Uterus (tissue), 4 donors: ENCODE measurements at places on chromosomes 12 and 14.

DNA sequence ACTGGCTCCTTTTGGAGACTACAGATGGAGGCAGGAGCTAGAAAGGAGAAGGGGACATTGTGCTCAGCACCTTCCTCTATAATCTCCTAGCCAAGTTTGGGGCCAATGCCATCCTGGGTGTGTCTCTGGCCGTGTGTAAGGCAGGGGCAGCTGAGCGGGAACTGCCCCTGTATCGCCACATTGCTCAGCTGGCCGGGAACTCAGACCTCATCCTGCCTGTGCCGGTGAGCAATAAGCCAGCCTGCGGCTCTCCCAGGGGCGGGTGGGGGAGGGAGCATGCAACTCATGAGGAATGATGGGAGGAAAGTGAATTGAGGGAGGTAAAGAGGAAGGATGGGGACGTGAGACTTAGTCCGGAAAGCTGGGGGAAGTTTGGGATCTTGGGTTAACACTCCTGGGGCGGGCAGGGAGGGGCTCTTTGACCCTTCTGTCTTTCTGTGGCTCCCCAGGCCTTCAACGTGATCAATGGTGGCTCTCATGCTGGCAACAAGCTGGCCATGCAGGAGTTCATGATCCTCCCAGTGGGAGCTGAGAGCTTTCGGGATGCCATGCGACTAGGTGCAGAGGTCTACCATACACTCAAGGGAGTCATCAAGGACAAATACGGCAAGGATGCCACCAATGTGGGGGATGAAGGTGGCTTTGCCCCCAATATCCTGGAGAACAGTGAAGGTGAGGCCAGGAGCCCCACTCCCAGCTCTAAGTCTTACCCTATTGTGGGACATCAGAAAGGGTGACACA lies 3.3 kb downstream of the ENO2 start:
- H3K36me3 ChIP-seq: no peaks in the 10 kb centered on the region
- H3K4me1 ChIP-seq: no peaks in the 10 kb centered on the region
- no peaks in the 10 kb centered on the region for H3K27me3 ChIP-seq

- no peak for DNase-seq
- H3K27ac ChIP-seq: no peak overlapping the region
- no peaks in the 10 kb centered on the region for H3K36me3 ChIP-seq
- no peak overlapping the region for H3K4me3 ChIP-seq
- no peaks in the 10 kb centered on the region for H3K4me1 ChIP-seq
Observed at GRCh38 chr14:59823179-59823578, 47.4 kb downstream of the RTN1 start.

DNA sequence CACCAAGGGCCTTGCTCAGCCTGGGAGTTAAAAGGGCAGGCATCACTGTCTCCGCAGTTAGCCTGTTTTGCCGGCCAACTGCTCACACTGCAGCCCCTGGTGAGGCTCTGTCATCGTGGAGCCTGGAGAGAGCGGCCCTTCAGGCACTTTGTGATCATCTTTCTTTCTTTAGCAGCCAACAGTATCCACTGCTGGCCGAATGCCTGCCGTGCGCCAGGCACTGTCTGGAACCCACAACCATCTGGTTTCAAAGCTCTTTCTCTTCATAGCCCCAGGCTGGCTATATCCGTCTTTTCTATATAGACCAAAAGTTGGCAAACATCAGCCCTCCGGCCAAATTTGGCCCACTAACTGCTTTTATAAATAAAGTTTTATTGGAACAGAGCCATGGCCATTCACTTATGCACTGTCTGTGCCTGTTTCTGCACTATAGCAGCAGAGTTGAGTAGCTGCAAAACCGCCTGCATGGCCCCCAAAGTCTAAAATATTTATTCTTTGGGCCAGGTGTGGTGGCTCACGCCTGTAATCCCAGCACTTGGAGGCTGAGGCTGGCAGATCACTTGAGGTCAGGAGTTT lies 29.5 kb downstream of the SLC8B1 start:
- H3K4me1 ChIP-seq: no peaks in the 10 kb centered on the region
- no peaks in the 10 kb centered on the region for H3K36me3 ChIP-seq
- no peak for DNase-seq
- no peak overlapping the region for H3K4me3 ChIP-seq

DNA sequence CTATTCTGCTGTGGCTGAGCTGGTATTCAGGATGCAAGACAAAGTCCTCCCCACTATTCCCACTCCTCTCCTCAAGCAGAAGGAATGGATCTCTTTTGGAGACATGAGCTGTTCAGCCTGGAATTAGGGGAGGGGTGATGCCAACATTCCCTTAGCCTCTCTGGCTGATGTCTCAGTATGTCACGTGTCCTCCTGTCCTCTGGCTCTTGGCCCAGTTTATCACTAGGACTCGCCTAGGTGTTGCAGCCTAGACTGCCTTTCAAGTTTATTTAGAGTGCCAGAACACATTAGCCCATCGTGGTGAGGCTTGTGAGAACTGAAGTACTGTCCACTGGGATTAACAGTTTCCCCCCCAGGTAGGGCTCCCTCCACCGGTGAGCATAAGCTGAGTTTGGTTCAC lies 239.9 kb upstream of the MIS18BP1 start:
- H3K27ac ChIP-seq: no peak overlapping the region
- no peaks in the 10 kb centered on the region for H3K27me3 ChIP-seq
- no peak for DNase-seq
- H3K36me3 ChIP-seq: no peaks in the 10 kb centered on the region
- no peaks in the 10 kb centered on the region for H3K4me1 ChIP-seq
- H3K4me3 ChIP-seq: no peak overlapping the region

DNA sequence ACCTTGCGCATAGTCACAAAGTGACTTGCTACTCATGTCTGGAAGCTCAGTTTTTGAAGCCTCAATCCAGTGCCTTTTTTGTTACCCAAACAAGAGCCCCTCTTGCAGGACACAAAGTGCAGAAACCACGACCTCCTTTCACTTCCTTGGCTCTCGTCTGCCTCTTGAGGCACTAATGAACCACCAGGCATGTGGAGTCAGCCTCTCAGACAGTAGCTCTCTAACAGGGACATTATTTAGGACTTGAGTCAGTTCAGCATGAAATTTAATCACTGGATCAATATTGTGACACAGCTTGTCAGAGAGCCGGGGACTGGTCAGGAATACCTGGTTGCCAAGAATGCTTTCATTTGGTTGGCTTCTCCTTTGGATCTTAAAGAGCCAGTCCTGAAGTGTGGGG lies 46.7 kb downstream of the HSPB8 start:
- H3K27ac ChIP-seq: no peak overlapping the region
- no peaks in the 10 kb centered on the region for H3K4me1 ChIP-seq
- no peak for DNase-seq

GRCh38 chr12:64679487-64680001 lies 69.2 kb downstream of the RASSF3 start:
- peak overlapping the region; percentile 79 for H3K27ac ChIP-seq
- H3K4me1 ChIP-seq: peaks cover 17% of the 10 kb centered on the region
- H3K36me3 ChIP-seq: no peaks in the 10 kb centered on the region
- peak; percentile 58 for DNase-seq

DNA sequence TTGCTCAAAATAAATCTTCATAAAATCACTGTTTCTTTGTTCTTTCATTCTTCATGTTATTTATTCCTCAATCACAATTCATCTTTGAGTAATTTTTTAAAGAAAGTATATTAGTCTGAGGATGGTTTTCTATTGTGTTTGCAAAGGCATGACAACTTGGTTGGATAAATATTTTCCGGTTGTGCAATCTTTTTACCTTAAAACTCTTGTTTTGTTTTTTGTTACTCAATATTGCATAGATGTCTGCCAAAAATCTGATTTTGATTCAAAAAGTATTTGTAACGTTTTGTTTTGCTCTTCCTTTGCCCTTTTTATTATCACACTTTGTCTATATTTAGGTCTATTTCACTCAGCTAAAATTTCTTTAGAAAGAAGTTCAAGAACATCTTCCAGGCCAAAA lies 86.2 kb upstream of the SYT1 start:
- H3K27ac ChIP-seq: no peak overlapping the region
- no peaks in the 10 kb centered on the region for H3K27me3 ChIP-seq
- H3K36me3 ChIP-seq: no peaks in the 10 kb centered on the region
- no peak overlapping the region for H3K4me3 ChIP-seq
- no peak for DNase-seq

DNA sequence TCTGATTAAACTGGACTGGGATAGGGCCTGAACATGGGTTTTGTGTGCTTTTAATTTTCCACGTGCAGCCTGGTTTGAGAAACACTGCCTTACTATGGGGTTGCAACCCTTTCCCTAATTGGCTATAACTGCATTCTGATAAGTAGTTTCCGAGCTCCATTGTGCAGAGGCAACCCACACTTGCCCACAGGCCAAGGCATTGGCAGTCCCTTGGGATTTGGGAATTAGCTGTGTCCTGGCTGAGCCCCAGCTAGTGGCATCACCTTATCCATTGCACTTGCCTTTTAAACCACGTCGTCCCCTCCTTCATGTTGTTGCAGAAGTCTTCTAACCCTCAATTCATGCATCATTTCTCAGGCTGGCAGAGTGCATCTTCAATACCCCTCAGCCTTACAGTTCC lies 10.2 kb downstream of the VCPKMT start:
- H3K27me3 ChIP-seq: no peaks in the 10 kb centered on the region
- no peaks in the 10 kb centered on the region for H3K36me3 ChIP-seq
- no peak for DNase-seq
- no peaks in the 10 kb centered on the region for H3K4me1 ChIP-seq

DNA sequence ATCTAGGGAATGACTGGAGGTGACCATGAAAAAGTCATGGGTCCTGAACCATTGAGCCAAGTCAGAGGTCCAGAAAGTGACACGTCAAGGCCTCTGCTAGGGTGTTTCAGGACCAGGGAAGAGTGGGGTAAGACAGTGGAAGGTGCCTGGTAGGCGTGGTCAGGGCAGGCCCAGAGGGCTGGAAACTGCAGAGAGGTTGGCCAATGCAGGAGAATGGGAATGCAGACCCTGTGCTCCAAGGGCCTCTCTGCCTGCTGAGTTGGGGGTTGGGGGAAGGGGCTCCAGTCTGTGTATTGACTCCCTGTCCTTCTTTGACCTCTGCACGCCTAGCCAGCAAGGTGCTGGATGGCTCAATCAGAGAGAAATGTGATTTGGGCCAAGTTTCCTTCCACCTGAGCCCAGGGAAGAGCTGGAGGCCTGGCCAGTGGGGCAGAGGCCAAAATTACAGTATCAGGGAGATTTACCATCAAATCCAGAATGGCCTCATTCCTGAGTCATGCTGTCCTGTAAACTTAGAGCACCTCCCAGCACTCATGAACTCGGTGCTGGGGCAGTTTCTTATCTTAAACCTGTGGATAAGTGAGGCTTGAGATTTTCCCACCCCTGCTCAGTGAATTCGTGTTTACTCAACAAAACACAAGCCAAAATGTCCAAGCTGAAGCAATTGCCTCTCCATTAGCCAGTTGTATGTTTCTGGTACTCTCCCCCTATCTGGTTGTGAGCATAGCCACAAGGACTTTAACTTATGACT lies 24.4 kb downstream of the IRF2BPL start:
- H3K27ac ChIP-seq: no peak overlapping the region
- no peak for DNase-seq
- H3K27me3 ChIP-seq: no peaks in the 10 kb centered on the region
- H3K4me1 ChIP-seq: peaks cover 10% of the 10 kb centered on the region
- no peak overlapping the region for H3K4me3 ChIP-seq

DNA sequence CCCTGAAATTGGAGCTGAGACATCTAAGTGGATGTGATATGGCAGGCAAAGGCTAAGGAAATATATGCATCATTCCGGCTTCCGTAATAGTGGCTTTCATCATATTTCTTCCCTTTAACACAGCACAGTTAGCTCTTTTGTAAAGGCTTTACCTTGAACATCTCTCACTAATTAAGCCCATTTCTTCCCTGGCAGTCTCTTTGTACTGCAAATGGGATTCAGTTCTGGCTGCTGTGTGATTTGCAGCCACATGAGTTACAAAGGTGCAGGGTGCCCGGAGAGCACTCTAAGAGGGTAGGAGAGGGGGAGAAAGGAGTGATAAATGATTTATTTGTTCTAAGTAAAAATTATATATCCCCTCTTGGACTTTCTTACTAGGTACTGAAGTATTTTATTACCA lies 232.1 kb upstream of the CCDC196 start:
- H3K36me3 ChIP-seq: no peaks in the 10 kb centered on the region
- no peak overlapping the region for H3K4me3 ChIP-seq
- H3K27ac ChIP-seq: no peak overlapping the region
- no peaks in the 10 kb centered on the region for H3K27me3 ChIP-seq

DNA sequence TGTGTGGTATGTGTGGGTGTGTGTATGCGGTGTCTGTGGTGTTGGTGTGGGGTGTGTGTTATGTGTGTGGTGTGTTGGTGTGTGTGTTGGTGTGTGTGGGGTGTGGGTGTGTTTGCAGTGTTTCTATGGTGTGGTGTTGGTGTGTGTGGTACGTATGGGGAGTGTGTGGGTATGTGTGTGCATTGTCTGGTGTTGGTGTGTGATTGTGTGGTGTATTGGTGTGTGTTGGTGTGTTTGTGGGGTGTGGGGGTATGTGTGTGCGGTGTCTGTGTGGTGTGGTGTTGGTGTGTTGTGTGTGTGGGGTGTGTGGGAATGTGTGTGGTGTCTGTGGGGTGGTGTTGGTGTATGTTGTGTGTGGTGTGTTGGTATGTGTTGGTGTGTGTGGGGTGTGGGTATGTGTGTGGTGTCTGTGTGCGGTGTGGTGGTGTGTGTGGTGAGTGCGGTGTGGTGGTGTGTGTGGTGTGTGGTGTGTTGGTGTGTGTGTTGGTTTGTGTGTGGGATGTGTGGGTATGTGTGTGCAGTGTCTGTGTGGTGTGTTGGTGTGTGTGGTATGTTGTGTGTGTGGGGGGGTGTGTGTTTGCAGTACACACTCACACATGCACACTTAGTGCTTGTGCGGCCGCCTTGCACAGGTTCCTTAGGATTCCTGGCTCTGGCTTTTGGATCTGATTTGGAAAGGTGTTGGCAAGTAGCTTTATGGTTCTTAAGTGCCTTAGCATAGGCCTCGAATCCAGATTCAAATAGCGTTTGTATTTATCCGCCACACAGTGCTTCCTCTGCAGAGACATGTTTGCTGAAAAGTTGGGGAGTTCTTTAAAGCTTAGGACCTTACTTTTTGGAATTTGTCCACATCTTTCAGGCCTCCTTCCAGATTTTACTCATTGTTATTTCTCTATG lies 16.4 kb downstream of the MLXIP start:
- H3K36me3 ChIP-seq: no peaks in the 10 kb centered on the region
- DNase-seq: no peak
- H3K27me3 ChIP-seq: no peaks in the 10 kb centered on the region
- peak overlapping the region; percentile 41 for H3K27ac ChIP-seq
- H3K4me1 ChIP-seq: peaks cover 14% of the 10 kb centered on the region

- no peaks in the 10 kb centered on the region for H3K36me3 ChIP-seq
- no peak for DNase-seq
- H3K4me1 ChIP-seq: no peaks in the 10 kb centered on the region
- H3K27me3 ChIP-seq: no peaks in the 10 kb centered on the region
- no peak overlapping the region for H3K4me3 ChIP-seq
- H3K27ac ChIP-seq: no peak overlapping the region
Observed at GRCh38 chr12:13090054-13090453, 13.4 kb downstream of the GSG1 start.

GRCh38 chr12:114063435-114063834 lies 97.3 kb upstream of the RBM19 start:
- H3K36me3 ChIP-seq: no peaks in the 10 kb centered on the region
- H3K27ac ChIP-seq: no peak overlapping the region
- H3K4me3 ChIP-seq: no peak overlapping the region
- no peaks in the 10 kb centered on the region for H3K27me3 ChIP-seq

- DNase-seq: no peak
- H3K36me3 ChIP-seq: no peaks in the 10 kb centered on the region
- H3K4me3 ChIP-seq: no peak overlapping the region
- no peaks in the 10 kb centered on the region for H3K4me1 ChIP-seq
Observed at GRCh38 chr12:76633415-76633814, 73.8 kb upstream of the OSBPL8 start.

GRCh38 chr12:11838403-11838802 lies 188.9 kb downstream of the ETV6 start:
- no peak for DNase-seq
- H3K27ac ChIP-seq: peak overlapping the region; percentile 22
- no peaks in the 10 kb centered on the region for H3K27me3 ChIP-seq
